ENCODE measurements at places on chromosomes 6 and 20. TPM values are rescaled to one million over a fixed set of nuclear protein-coding genes. Genes with fewer than 3 reads are reported as not detected.
A peak's percentile ranks its signal among the peaks of the same experiment; 100 is the strongest.

Gene C6orf47
- 18.6 TPM for polyA plus RNA-seq

- no peak for DNase-seq
These were observed 142.0 kb upstream of the ZNF217 start for GRCh38 chr20:53735536-53736050.

DNA sequence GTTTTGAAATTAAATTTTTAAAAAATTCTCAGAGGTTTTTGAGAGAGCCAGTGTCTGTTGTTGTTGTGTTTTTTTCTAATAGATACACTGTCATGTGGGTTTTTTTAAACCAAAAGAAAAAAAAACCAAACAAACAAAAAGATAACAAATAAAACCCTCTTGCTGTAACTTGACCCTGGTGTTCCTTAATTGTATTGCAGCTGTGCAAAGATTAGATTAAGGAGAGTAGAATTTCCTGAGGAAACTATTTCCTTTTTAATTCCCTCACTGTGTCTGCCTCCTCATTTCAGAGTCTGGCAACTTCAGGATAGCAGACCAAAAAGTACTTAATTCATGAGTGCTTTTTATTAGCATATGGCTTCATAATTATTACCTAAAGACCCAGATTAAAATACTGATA lies 281.9 kb downstream of the EPM2A start:
- no peak for DNase-seq

GRCh38 chr6:5006222-5006621 lies 2.4 kb upstream of the RPP40 start:
- no peak for DNase-seq

Gene WFDC11
- polyA plus RNA-seq, result not detected

Gene SOX12
- 28.7 TPM for polyA plus RNA-seq

GRCh38 chr6:14917109-14917910 lies 328.6 kb upstream of the JARID2 start:
- no peak for DNase-seq

Gene FKBP1A
- 358 TPM for polyA plus RNA-seq

Gene LAMA2
- polyA plus RNA-seq, result 67.5 TPM

DNA sequence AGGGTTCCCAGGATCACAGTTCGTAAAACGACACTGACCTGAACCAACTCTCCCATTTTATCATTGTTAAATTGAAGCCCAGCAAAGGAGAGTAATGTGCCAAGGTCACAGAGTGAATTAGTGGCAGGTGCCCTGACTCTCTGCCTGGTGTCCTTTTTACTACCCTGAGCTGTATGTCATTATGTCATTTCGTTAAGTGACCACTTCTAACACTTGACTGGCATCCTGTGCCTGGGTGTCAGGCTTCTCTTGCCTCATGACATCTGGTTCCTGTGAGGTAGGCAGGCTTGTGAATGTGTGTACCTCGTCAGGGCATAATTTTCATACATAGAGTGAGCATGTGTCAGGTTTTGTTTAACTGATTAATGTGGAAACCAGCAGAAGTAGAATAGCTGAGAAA lies 48.6 kb downstream of the RALY start:
- no peak for DNase-seq

GRCh38 chr6:32570363-32570905 lies 19.2 kb downstream of the HLA-DRB1 start:
- DNase-seq, result no peak

DNA sequence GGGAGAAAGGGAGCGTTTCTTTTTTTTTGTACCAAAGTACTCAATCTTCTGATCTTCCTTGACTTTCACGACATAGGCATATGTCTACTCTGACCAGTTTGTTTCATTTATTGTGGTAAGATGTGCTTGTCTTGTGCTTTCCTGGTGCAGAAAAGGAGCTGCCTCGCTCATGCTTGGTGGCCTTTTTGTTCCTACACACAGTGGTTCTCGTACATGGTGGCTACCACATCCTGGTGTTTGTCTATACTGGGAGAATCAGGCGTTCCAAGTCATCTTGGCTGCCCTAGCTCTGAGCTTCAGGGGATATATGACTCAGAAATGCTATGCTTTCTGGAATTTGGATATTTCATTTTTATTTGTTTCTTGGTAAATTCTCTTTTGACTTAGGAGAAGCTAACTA lies 31.8 kb downstream of the MYB start:
- no peak for DNase-seq

Gene PTCRA
- polyA plus RNA-seq, result not detected

DNA sequence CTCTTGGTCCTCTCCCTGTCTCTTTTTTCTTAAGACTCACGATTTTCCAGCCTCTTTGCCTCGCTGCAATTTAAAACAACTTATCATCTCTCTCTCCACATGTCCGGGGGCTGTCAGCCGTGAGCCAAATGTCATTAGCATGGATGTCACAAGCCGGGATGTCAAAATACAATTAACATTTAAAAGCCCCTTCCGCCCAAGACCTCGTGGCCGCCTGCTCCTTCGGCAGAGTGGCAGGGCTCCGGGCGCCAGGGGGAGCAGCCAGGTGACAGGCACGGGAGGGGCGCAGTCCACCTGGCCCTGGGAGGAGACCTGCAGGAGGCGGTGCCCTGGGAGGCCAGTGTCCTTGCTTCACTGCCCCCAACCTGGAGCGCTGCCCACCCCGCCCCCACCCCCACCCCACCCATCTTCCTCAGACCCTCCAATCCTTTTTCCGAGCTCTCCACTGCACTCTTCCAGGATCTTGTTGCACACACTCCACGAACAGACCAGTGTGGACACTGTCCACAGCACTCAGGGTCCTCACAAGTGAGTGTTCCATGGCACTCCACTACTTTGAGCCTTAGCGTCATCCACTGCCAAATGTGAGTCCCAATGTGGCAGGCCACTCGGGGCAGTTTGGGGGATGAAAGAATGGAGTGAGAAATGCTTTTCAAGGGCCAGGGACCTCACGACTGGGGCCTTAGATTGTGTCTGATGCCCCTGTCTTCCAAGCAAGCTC lies 5.6 kb upstream of the GRM4 start:
- DNase-seq, result no peak

DNA sequence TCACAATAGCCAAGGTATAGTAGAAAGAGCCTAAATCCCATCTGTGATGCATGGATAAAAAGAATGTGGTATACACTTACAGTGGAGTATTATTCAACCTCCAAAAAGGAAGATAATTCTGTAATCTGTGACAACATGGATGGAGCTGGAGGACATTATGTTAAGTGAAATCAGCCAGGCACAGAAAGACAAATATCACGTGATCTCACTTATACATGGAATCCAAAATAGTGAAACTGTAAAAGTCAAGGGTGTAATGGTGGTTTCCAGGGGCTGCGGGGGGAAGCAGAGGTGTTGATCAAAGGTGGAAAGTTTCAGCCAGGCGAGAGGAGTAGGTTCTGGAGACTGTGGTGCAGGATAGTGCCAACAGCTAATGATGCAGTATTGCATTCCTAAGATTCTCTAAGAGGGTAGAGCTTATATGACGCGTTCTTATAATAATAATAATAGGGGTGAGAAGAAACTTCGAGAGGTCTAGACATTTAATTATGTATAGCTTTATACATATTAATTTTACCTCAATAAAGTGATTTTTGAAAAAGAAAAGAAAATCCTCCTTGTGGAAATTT lies 246.1 kb downstream of the FOXA2 start:
- DNase-seq, result no peak

DNA sequence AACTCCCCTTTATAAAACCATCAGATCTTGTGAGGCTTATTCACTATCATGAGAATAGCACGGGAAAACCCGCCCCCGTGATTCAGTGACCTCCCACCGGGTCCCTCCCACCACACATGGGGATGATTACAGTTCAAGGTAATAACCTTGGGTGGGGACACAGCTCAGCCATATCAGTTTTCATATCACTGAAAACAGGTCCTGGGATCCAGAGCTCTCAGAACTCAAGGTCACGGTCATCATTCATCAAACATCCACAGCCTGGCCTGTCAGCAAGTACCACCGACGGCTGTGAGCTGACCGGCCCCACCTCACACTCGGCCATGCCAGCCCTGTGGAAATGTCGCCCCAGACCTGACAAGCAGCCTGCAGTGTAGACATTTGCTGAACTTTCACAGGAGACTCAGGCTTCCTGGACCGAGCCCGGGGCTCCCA lies 14.1 kb upstream of the FRMD1 start:
- DNase-seq, result no peak

- DNase-seq, result no peak
These were observed 308.1 kb downstream of the EPM2A start for GRCh38 chr6:145427232-145427631.

- peak; percentile 52 for DNase-seq
These were observed 728 bp upstream of the TRIM39 start for GRCh38 chr6:30325873-30326525.

DNA sequence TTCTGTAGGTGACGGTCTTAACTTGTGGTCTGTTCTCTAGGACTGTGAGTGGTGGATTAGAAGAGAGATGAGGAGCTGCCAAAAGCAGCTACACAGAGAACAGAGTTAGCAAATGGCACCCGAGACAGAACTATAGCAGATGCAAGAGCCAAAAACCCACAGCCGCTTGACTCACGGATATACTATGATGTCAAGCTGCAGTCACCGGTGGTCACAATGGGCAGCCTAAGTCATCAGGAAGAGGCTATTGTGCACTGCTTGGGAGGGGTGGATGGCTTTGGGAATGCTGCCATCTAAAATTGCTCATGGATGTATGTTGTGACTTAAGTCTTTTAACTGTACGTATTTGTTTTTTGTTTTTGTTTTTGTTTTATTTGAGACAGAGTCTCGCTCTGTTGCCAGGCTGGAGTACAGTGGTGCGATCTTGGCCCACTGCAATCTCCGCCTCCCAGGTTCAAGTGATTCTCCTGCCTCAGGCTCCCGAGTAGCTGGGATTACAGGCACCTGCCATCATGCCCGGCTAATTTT lies at the start of gene GTSF1L:
TSS of gene GTSF1L (minus strand) at position 192 of the 528 bp plus-strand sequence. CDS start 308 bp downstream, outside the sequence.
- DNase-seq, result no peak

DNA sequence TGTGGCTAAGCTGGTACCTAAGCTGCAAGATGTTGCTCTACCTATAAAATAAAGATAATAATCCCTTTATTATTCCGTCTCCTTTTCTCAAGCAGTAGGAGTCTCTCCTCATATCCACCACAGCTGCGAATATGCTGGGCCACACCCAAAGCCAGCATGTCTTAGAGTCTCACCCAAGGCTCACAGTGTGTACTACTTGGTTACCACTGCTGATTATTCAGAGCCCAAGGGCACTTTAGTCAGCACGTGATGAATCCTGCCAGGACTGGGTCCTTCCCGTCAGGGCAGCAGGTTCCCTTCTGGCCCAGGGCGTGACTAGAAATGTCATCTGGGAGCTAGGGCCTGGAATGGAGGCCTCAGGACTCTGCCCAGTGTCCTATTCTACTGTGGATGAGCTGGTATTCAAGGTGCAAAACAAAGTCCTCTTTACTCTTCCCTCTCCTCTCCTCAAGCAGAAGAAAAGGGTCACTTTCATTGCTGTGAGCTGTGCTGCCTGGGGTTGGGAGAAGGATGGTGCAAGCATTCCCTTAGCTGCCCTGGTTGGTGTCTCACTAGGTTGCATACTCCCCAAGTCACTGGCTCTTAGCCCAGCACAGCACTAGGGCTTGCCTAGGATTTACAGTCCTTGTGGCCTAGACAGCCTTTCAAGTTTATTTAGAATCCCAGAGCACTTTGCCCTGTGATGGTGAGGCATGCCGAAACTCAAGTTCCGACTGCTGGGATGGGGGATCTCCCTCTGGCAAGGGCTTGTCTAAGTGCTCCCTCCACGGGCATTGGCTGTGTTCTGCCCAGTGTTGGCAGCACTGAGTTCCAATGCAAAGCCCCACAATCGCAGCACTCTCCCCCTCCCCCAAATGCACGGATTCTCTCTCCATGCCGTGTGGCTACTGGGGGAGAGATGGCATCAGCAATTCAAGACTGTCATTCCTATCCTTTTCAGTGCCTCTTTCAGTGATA lies 320.2 kb downstream of the BTBD9 start:
- no peak for DNase-seq

Gene DDO
- 0.60 TPM for polyA plus RNA-seq

DNA sequence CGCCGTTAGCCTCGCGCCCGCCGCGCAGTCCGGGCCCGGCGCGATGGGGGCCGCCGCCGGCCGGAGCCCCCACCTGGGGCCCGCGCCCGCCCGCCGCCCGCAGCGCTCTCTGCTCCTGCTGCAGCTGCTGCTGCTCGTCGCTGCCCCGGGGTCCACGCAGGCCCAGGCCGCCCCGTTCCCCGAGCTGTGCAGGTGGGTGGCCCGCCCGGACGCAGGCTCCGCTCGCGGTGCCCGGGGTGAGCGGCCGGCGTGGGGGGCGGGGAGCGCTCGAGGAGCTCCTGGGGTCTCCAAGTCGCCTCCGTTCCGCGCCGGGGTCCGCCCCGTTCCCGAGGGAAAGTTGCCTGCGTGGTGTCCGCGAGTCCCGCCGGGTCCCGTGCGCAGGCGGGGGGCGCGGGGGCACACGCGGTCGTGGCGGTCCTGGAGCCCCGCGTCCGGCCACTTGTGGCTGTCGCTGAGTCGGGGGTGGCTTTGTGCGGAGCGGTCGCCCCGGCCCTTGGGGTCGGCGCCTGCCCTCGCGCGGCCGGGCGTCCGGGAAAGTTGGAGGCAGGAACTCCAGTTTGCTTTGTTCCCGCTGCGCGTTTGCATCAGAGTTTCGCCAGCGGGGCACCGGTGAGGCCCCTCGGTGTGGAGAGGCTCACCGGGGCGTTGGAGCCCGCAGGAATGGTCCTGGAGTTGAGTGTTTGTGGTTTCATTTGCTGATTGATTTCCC lies 476 bp downstream of the IGF2R start:
- DNase-seq, result no peak

GRCh38 chr6:109653264-109653663 lies 37.7 kb downstream of the AK9 start:
- no peak for DNase-seq

DNA sequence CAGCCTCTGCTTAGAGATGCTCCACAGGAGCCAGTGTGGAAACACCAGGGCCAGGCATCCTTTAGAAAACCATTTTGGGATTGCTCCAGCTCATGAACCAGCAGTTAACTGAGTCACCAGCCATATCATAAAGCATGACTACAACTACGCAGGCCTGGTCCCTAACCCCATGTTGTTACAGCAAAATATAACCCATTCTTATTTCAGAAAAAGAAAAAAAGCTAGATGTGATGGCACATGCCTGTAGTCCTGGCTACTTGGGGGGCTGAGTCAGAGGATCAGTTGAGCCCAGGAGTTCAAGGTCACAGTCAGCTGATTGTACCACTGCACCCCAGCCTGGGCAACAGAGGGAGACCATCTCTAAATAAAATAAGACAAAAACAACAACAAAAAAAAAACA lies 36.8 kb downstream of the C6orf15 start:
- no peak for DNase-seq

DNA sequence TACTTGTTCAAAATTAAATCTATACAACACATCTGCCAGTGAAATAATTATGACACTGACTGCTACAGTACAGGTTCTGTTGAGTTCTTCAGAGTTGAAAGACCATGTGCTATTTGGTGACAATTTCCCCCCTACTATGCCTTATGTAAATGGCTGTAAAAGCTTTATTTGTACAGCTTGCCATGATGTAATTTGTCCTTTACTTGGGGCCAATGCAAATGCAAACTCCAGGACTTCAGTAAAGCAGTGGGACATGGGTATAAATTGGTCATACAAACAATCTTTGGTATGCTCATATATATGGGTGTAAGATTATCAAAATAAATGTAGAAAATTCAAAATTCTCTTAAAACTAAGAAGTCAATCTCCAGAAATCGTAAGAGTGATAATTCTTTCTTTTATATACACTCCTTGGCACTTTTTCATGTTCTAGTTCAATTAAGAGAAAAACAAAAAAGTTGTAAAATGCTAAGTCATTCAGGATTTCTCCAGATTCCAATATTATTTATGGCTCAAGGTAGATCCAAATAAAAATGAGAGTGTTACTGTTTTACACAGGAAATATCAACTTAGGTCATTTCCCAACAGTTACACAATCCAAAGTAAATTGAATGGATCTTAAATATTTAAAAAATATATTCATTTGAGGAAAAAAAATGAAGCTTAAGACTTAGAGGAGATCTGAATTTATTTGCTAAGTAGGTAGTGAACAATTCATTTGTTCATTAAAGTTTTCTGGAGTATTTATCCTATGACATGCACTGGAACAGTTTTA lies 1310.5 kb upstream of the CITED2 start:
- DNase-seq, result no peak

All from left renal pelvis (tissue), 4 donors.